Thyroid gland (tissue), 4 donors: ENCODE measurements at places on chromosomes 13 and 19. TPM values are rescaled to one million over a fixed set of nuclear protein-coding genes. Genes with fewer than 3 reads are reported as not detected.

DNA sequence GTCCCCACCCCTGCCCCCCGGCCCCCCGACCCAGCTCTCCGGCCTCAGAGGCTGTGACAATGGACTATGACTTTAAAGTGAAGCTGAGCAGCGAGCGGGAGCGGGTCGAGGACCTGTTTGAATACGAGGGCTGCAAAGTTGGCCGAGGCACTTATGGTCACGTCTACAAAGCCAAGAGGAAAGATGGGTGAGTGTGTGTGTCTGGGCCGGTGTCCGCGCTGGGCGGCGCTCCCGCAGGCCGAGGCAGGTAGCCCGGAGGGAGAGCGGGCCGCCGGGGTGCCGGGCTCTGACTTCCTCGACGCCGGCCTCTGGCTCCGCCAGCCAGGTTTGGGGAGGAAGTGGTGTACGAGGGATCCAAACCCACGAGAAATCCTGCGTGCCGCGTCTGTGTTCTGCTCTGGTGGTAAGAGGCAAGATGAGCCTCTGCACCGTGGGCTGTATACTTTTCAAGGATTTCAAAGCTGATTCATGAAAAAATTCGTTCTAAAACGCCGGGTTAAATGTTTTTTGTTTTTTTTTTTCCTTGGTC lies 718 bp downstream of the CDK8 start:
- no peaks in the 10 kb centered on the region for H3K27me3 ChIP-seq
- no peaks in the 10 kb centered on the region for H3K36me3 ChIP-seq
- H3K4me1 ChIP-seq: peaks cover 10% of the 10 kb centered on the region
- H3K27ac ChIP-seq: peak overlapping the region; percentile 94
- peak; percentile 70 for DNase-seq

DNA sequence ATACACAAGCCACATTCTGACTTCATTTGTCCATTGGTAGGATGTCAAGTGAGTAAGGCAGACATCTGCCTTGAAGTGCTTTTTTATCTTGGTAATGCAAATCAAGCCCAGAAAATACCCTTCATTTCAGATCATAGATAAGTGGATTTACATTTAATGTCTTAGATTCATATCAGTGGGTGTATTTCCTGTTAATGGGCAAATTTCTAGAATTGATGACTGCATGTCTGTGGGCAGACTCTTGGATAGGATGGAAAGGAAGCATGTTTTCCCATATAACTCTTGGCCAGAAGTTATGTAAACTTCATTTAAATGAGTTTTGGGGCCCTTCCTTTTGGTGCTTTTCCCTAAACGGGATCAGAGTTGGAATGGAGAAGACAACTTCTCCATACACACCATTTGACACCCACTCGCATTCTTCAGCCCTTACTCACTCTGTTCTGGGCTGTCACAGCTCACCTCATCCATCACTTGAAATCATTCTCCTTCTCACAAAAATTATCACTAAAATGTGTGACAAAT lies 154.6 kb downstream of the FLT1 start:
- H3K27ac ChIP-seq: no peak overlapping the region
- no peaks in the 10 kb centered on the region for H3K27me3 ChIP-seq
- no peak for DNase-seq
- no peak overlapping the region for H3K4me3 ChIP-seq
- peaks cover 10% of the 10 kb centered on the region for H3K4me1 ChIP-seq

DNA sequence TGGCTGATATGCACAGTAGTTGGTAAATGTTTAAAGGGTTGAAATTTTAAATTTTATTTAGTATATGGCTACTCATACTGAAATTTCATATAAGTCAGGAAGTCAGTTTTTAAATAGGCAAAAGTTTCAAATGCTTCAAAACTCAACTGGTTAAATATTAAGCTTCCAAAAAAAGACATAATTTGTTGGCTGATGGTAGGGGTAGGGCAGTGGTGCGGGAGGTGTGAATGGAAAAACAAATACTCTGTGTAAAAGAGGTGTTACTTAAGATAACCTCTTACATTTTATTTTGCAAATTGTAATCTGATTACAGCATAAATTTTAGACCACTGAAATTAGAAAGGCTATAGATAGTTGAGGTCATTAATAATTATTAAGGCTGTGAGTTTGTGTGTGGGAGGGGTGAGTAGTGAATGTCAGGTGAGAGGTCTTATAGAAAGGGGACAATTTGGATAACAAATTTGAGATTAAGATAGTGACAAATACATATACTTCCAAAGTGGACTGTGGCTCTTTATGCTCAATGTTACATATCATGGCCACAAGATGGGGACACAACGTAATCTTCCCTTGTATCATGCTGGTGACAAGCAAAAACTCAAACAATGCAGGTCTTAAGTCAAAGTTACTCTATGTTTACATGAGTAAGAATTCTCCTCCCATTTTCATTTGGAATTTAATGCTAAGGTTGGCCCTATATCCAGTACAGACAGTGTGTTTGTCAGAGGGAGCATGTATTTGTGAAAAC lies 36.6 kb upstream of the OXGR1 start:
- H3K27me3 ChIP-seq: no peaks in the 10 kb centered on the region
- H3K36me3 ChIP-seq: no peaks in the 10 kb centered on the region
- DNase-seq: no peak

DNA sequence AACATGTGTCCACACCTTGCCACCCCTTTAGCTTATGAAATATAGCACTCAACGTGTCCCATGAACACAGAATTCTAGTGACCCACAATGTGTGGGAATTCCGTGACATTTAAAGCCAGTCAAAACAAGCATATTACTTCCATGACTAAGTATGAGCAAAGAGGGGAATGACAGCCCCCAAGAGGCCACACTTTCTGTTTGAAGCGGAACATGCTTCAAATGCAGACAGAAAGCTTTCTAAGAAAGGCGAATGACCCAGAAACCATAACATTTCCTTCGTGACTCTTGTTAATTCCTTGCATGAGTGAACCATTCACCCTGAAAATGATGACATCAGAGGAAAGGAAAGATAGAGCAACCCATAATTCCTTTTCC lies 122.0 kb upstream of the FNDC3A start:
- no peaks in the 10 kb centered on the region for H3K36me3 ChIP-seq
- DNase-seq: no peak
- no peak overlapping the region for H3K4me3 ChIP-seq
- no peak overlapping the region for H3K27ac ChIP-seq
- no peaks in the 10 kb centered on the region for H3K4me1 ChIP-seq
- no peaks in the 10 kb centered on the region for H3K27me3 ChIP-seq

DNA sequence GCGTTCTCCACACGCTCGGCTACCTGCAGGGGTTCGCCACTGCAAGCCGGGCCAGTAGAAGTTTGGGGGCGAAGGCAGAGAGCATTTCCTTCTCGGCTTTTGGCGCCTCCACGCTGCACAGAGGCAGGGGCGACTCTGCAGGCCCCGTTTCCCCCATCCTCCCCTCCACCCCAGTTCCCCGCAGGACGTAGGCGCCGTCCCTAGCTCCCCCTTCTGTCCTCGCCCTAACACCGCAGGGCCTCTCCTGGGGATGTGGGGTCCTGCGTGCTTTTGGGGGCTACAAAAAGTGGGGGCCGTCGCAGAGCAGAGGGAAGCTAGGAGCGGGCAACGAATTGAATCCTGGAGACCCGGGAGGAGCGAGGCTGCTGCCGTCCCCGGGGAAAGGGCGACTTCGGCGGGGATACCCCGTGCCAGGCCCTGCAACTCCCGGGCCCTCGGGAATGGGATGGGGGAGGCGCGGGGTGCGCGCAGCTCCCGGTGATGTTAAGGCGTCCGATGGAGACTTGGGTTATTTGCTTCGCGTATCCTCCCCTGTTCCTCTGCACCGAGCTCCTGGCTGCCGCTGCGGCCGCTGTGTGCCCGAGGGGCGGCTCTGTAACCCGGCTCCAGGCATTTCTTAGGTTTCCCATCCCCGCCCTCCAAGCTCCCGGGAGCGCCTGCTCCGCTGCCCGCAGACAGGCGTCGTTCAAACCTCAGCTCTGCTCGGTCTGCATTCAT lies 255.9 kb upstream of the SOX21 start:
- peaks cover 18% of the 10 kb centered on the region for H3K27me3 ChIP-seq
- H3K4me1 ChIP-seq: no peaks in the 10 kb centered on the region
- H3K36me3 ChIP-seq: no peaks in the 10 kb centered on the region
- no peak for DNase-seq

The ZNF417 gene
- 17.7 TPM for total RNA-seq
